ENCODE measurements at places on chromosomes 11 and 22. TPM values are rescaled to one million over a fixed set of nuclear protein-coding genes. Genes with fewer than 3 reads are reported as not detected.

The NLRP10 gene
- not detected for total RNA-seq

The OTOG gene
- total RNA-seq: 0.91 TPM

The SLC5A4 gene
- 0.73 TPM for total RNA-seq

The ARHGAP42 gene
- 21.4 TPM for total RNA-seq

DNA sequence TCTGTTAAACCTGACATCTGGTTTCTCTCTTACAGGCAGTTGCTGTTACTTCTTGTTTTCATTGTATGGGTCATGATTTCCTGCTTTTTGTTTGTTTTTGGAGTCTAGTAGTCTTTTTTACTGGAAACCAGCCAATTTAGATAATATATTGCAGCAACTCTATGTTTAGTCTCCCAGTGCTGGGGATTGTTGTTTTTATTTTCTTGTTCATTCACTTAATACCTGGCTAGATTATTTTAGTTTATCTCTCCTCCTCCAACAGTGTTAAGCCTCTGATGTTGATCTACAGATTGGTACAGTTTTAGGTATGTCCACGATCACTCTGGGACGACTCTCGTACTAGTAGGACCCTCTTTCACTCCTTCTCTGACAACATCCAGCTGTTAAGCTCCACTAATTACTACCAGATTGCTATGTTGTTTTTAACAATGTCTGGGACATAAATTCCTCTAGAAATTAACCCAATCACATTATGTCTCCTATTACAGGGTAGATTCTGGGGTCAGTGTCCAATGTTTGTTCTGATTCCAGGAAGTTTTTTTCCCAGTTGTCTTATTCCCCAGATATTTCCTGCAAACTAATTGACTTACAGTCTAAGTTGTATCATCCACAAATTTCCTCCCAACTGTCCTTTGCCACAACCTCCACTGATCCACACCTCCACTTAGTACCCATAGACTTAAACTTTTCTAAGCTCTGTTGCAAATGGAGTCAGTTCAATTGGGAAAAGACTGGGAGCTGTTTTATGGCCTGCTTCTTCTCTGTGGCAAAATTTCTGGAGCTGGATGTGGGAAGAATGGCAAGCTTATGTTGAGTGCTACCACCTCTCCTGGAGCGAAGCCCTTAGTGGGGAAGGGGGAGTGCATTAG lies 1280.6 kb upstream of the CNTN5 start:
- no peak for DNase-seq

- no peak for DNase-seq
These were observed 17.7 kb downstream of the CD6 start for GRCh38 chr11:60989093-60989650.

DNA sequence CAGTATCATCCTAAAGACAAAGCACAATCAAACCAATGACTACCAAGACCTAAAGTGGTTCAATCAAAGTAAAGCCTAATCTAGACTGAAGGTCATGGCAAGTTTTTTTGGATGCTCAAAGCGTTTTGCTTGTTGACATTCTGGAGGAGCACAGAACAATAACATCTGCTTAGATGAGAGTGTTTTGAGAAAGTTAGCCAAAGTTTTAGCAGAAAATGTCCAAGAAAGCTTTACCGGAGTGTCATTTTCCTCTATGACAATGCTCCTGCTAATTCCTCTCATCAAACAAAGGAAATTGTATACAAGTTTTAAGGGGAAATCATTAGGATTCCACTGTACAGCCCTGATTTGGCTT lies 256.9 kb upstream of the FAT3 start:
- no peak for DNase-seq

GRCh38 chr22:35352214-35353111 lies 28.4 kb upstream of the HMOX1 start:
- no peak for DNase-seq

- DNase-seq: peak; percentile 77
These were observed 5.9 kb upstream of the FCHSD2 start for GRCh38 chr11:73147771-73148681.

GRCh38 chr22:26362471-26362870 lies 66.6 kb upstream of the ASPHD2 start:
- DNase-seq: no peak
